ENCODE measurements at places on chromosomes 13 and 19.

- DNase-seq: peak; percentile 29
Observed at GRCh38 chr19:6126335-6126974, 9.0 kb upstream of the ACSBG2 start.

GRCh38 chr13:53405616-53406015 lies 377.0 kb downstream of the OLFM4 start:
- DNase-seq: no peak

- DNase-seq: peak; percentile 27
Observed at GRCh38 chr13:77729502-77730221, 32.2 kb downstream of the SLAIN1 start.

DNA sequence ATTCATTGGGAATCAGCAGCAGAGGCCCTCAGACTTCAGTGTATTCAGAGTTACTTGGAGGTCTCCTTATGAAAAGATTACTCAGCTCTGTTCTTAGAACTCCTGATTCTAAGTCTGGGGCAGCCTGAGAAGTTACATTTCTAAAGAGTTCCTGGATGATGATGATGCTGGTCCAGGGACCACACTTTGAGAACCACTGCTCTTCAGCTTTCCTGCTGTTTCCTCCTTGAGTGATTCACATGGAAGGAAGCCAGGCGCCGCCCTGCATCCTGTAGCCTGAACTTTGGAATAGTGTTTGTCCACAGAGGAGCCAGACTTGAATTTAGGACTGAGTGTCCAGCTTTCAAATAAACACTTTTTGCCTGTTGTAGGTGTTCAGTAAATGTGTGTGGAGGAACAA lies 2.9 kb downstream of the CEBPG start:
- no peak for DNase-seq

- DNase-seq: no peak
Observed at GRCh38 chr19:39032063-39032918, at the start of gene FBXO27. Gene FBXO27 (minus strand): TSS chr19:39032549. CDS start chr19:39032227, 322 bp downstream.

GRCh38 chr13:74280093-74280794 lies 146.0 kb upstream of the KLF12 start:
- DNase-seq: no peak

DNA sequence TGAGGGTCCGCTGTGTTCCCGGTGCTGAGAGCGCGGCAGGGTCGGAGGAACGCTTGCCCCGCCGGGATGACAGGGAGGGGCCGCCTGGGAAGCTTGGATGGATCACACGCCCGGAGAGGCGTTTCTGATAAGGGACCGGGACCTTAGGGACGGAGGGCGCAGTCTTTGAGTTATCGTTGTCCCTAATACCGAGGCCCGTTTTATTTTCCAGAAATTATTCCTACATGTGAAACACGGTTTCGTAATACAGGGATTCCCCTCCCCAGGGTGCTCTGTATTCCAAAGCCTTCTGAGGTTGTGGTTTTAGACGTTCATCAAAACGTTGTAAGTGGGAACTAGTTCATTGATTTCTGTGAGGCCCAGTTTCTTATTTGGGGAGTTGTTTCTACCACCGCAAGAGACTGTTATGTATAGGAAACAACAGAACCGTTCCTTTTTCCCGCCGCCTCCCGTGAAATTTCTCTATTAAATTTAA lies 752 bp downstream of the PDCD5 start:
- no peak for DNase-seq

- DNase-seq: no peak
Observed at GRCh38 chr13:65488606-65489005, 1741.5 kb downstream of the PCDH9 start.

DNA sequence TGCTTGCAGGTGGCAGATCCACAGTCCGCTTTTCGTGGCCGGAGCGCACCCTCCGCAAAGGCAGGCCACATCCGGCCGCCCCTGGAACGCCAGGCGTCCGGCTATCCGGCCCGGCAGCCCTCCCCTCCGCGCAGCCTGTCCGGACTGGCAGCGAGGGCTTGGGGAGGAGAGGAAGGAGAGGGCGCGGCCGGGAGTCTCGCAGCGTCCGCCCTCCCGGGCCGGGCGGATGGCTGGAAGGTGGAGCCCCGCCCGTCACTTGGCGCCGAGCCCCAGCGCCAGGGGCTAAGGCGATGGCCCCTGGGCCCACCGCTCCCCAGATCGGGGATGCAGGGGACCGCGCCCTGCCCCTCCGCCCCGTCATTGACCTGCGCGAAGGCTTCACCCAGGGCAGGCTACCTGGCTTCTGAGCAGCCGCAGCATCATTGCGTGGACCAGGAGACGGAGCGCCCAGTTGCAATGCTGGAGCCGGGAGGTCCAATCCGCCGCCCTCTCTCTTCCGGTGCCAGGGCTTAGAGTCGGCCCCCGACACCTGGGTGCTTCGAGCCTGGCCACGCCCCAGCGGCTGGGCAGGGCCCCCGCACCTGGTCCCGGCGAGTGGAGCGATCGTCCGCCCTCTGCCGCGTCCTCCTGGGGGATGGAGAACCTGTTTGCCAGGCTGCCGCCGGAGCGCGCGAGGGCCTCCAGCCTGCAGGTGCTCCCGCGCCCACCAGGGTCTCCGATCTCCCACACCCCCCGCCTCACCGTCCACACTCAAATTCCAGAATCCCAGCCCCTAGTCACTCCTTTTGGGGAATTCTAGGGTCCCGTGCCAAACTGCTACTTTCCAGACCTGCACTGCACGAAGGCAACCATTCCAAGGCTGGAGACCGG lies at the start of gene FUT1:
Gene FUT1 (minus strand): TSS at position 146 of the 870 bp plus-strand sequence. CDS start 1,360 bp downstream, outside the sequence.
- DNase-seq: no peak

GRCh38 chr19:5943045-5943444 lies 29.0 kb downstream of the CAPS start:
- DNase-seq: no peak

GRCh38 chr19:15820646-15821045 lies 5.2 kb upstream of the OR10H1 start:
- peak; percentile 4 for DNase-seq

GRCh38 chr13:48110132-48110868 lies 15.4 kb upstream of the MED4 start:
- DNase-seq: no peak

DNA sequence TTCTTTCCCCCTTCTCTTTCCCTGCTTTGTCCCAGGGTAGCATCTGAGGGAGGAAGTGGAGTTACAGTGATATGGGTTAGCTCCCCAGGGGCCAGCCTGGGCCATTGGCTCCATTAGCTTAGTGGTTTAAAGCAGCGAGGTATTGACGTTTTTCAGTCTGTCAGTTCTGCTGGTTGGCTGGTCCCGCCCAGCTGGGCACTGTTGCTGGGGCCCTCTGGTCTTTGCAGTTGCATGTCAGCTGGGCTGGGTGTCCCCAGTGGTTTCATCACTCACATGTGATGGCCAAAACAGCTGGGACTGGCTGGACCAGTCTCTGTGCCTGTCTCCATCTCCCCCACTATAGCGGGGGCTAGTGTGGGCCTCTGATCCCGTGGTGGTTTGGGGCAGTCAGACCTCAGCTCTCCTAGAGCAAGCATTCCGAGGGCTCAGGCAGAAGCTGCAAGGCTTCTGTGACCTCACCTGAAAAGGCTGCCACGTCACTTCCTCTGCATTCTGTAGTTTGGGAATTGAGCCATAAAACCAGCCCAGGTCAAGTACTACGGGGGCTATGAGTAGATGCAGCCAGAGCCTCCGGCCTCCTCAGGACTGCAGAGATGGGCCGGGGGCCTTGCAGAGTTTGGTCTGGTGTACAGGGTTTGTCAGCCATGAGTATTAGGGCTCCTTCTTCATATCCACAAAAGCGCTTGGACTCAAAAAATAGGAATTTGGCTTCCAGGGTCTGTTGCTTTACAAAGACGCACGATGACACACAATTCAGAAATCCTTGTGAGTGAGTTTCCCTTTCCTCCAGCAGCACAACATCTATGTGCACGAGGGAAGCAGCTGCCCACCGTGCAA lies 30.0 kb downstream of the TSSK6 start:
- no peak for DNase-seq

DNA sequence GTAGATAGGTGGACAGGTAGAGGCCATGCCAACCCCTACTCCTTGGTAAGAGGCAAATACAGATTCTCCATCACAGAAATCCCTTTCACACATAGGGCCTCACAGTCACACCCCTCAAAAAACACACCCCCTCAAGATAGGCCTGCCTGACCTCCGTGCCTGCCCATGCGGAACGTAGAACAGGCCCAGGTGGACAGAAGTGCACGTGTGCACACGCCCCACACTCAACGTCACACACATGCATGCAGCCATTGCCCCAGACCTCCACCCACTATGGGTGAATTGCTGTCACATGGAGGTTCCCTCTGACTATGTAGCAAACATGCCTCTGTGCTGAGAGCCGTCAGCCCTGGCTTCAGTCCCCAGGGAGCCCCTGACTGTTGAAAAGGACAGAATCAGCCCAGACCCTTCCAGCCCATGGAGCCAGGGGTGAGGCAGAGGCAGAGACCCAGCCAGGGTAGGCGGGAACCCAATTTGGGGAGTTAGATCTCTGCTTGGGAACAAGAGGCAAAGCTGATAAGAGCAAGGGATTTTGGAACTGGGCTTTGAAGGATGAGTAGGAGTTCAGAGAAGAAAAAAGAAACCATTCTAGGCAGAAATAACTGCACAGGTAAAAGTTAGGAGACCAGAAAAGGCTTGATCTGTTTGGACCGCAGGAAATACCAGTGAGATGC lies 3.1 kb downstream of the ANKRD24 start:
- DNase-seq: no peak

GRCh38 chr19:48990400-48990799 lies 2.7 kb downstream of the GYS1 start:
- no peak for DNase-seq

DNA sequence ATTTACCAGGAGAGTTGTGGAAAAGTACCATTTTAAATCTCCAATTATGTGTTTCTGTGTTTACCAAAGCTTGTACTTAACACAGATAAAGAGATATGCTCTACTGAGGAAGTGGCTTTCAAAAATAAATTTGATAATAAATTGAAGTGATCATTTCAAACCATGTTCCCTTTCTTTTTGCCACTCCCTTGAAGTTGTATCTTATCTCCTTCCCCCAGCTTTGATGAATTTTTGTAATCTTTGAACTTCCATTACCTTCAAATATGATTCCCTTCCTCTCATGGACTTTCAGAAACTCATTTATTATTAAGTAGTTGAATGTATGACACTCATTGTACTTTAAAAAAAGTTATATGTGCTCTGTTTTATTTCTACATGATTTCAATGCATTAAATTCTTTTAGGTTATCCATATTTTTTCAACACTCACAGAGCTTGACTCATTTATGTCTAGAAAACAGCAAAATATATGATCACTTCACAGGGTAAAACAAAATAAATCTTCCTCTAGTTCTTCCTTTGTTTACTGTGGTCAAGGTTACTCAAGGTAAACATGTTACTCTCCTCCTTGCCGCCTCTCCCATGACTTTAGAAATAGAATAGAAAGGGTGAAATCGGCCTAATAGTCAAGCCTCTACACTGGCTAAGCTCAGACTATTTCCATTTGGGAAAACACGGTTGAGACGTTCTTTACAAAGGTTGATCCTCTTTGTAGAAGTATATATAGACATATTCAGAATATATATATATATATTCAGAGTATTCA lies 251.2 kb upstream of the SPRY2 start:
- DNase-seq: no peak

DNA sequence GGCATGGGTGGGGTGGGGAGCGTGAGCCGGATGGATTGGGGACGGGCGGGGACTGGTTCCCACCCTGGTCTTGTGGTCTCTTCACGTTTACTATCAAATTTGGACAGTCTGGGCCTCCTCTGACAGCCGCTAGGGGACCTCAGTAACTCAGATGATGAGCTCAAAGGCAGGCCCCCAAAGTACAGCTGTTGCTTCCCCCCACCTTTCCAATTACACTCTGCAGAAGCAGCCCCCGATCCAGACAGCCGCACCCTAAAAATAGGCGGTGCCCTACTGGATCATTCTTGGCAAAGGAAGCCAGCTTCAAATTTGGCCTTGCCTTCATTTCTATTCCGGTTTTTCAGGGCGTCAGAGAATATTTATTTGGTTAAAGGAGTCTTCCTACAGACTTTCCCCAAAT lies 1.9 kb upstream of the FOXO1 start:
- peak; percentile 56 for DNase-seq

DNA sequence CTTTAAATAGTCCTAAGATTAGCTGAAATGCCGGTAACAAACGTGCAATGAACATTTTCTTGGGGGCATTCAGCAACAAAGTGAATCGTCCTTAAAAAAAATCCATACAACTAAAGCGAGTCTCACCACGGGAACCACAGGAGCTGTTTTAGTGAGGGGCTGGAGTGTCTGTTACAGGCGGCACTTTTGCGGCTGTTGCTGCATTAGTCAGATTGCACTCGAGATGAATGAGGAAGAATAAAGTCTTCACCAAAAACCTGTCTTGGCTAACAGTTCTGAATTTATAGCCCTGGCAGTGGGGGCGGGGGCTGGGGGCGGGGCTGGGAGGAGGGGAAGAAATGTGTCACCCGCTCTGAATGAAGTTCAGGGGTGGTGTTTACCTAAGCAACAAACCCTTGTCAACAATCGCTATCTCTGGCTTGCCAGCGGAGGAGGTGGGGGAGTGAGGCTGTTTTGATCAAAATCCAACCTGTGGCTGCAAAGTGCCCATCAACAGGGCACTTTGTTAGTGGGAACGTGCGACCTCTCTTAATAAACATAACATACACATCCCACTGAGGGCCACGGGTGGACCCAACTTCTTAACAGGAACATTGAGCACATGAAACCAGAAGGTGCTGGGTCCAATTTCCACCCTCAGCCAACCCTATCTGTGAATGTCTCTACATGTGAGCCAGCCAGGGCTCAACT lies 44.5 kb downstream of the RFX2 start:
- DNase-seq: peak; percentile 89

- DNase-seq: no peak
Observed at GRCh38 chr19:10335352-10335985, 2.1 kb upstream of the RAVER1 start.

GRCh38 chr19:35253316-35254286 lies 4.8 kb downstream of the LSR start:
- DNase-seq: no peak

GRCh38 chr19:18170714-18171255 lies 2.8 kb upstream of the IFI30 start:
- DNase-seq: no peak

DNA sequence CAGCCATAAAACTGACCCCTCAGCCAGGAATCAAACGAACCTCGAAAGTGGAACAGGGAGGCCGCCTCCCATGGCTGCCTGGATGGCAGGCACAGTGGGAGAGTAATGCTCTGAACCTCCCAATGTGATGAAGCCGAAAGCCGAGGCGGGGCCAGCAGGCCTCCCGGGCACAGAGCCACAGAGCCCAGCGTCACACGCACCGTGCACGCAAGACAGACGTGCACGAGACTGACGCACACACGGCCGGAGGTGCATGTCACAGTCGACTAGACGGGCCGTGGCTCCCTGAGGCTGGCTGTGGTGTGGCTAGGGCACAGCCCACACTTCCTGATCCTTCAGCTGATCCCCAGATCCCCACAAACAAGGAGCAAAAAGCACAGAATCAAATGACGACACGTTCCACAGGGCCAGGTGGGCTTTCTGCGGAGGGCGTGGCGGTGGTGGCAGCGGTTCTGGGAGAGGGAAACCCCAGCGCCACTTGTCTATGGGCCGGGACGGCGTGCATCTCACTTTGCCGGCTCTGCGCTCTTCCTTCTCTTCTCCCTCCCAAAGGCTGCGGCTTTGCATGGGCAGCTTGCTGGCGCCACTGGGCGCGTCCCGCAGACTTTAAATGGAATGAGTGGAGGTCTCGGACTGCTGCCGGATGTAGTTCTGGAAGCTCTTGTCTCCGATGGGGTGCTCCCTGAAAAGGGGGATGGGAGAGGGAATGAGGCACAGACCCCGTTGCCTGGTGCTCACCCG lies 5.0 kb upstream of the C13orf46 start:
- no peak for DNase-seq
